Mesothelial cell of epicardium (in vitro differentiated cells): ENCODE measurements at places on chromosomes 12 and 14.

GRCh38 chr12:95074766-95075165 lies 1.3 kb upstream of the NR2C1 start:
- DNase-seq = no peak

DNA sequence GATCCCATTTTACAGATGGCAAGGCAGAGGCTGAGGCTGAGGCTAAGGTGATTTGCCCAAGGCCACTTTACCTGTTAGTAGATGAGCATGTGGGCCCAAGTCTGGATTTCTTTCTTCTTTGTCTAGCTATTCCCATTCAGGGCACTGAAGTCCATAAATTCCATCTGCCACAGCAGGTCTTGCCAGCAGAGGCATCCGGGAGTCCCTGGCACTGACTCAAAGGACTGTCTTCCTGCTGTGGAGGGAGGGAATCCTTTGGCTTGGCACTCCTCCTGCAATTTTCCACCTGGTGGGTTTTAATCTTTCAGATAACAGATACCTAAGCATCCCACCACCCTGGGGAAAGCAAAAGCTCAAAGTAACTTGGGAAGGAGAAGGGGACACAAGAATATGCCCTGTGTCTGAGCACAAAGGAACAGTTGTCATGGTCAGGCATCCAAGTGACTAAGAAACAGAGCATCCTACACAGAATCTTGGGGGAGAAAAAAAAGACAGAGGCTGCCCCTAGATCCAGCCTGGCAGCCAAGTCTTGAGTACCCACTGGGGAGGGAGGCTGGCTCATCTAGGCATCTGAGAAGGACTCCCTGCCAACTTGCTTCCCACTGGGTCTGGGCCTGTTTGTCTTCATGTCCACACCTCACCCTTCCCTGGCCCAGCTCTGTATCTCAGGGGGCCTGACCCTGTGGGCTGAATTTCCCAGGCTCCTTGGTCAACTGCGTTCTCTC lies 35.6 kb upstream of the CMKLR1 start:
- no peak for DNase-seq

- DNase-seq = no peak
These were observed 170.4 kb downstream of the DAD1 start for GRCh38 chr14:22418631-22419030.

DNA sequence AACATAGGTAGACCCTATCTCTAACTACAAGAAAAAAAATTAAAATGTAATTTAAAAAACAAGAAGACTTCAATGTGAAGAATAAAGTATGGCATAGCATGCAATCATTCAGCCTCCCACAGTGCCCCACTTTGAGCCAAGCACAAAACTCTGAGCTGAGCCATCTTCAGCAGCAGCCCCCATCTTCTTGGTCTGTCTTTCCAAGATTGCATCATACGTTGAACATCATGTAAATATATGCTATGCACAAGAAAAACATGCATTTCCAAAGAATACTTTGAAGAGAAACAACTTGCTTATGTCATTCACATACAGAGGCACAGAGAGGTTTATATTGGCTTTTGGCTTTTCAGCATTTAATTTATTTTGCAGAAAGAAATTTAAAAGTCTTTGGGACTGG lies 105.8 kb upstream of the TMPO start:
- DNase-seq = no peak

GRCh38 chr12:25558586-25558985 lies 5.5 kb upstream of the LMNTD1 start:
- no peak for DNase-seq

DNA sequence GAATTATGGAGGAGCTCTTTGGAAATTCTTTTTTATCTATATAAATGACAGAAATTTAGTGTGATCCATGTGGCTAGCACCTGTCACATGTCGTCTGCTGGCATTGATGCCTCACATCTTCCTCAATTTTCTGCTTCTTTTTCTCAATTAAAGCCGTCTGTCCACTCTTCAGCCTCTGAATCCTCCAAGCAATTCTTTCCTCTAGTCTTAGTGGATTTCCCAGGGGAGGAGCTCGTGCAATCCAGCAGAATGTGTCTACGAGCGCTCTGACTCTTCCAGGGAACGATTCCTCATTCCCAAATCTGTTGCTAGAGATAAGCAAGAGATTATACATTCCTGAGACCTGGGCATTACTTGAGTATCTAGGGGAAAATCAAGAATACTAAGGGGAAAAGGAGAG lies 176.6 kb downstream of the EMP1 start:
- no peak for DNase-seq

DNA sequence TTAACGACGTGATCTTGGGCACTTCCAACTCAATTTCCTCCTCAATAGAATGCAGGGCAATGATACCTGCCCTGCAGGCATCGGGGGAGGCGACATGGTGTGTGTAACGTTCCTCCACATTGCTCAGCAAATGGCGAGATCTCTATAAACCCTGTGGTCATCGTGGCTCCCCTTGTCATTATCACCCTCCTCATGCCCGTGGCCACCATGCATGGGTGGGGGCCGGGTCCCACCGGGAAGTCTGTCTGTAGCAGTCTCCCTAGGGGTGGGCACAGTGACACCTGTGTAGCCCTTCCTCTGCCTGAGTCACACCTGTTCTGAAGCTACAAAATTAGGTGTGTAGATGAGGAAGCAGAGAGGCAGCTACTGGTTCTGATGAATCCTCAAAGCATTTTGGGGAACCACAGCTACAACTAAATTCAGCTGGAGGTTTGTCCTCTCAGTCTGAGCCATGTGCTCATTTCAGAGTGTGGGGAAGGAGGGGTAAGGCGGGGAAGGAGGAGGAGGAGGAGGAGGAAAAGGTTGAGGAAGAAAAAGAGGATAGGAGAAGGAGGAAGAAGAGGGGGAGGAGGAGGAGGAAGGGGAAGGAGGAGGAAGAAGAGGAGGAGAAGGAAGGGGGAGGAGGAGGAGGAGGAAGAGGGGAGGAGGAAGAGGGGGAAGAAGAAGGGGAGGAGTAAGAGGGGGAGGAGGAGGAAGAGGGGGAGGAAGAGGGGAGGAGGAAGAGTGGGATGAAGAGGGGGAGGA lies 11.0 kb upstream of the CACNA2D4 start:
- no peak for DNase-seq

DNA sequence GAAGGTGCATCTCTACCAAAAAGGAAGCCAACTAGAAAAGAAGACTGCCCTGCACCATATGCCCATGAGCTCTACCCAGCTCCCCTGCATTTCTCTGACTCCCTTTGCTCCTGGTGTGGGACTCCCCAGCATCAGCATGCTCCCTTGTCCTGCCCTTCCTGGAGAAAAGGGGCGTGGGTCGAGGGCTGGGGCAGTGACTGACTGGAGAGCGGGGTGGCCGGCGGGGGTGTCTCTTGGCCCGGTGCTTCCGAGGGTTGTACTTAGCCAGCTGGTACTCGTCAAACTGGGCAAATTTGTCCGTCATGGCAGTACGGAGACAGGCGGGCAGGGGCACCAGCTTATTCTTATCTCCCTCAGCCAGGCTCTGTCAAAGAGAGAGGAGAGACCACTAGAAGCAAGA lies 9.8 kb downstream of the TEP1 start:
- no peak for DNase-seq

GRCh38 chr12:91889059-91889458 lies 256.6 kb downstream of the BTG1 start:
- no peak for DNase-seq

DNA sequence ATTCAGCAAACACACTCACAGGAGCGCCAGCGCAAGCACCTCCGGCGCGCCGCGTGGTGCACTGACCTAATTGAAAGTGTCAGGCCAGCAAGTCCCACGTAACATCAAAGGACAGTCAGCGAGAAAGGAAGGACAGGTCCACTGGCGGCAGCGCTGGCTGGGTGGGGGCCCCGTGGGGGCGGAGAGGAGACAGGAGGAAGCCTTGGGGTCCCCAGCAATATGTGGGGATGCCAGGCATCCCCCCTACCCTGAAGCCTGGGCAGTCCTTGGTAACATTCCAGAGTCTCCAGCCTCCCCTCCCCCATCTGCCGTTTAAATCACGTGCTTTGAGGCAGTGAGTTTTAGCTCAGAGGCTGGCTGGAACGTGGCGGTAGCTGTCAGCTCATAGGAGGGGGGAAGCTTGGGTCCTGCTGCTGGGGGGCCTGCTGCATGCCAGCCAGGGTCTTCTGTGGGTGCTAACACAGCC lies 159.2 kb downstream of the CALM1 start:
- DNase-seq = peak; percentile 67

DNA sequence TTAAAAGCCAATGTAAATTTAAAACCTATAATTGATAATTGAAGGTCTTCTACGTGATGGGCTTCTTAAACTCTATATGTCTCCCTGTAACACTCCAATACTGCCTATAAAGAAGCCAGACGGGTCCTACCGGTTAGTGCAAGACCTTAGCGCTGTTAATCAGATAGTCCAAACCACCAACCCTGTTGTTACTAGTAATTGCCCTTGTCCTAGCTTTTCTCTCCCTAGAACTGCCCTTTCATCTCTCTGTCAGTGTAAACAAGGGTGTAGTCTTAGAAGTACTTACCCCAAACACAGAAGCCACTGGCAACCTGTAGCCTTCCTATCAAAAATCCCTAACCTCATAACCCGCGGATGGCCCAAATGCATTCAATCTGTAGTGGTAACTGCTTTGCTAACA lies 243.0 kb upstream of the DIO3 start:
- no peak for DNase-seq

DNA sequence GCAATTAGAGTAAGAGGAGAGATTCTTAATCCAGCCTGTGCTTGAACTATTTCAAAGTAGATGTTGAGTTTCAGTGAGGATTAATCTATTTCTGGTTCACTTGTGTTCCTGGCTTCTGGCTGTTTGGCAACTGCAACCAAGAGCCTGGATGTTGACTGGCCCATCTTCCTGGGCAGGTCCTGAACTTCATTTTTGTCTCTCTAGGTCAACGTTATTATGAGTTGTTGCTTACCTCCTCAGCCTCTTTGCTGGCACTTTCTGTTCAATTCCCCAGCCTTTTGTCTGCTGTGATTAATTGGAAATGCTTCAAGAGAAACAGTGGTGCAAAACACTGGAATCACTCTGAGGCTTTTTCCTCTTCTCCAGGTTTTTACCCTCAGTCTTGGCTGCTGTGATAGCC lies 56.8 kb downstream of the TMEM132D start:
- DNase-seq = no peak

GRCh38 chr12:92446083-92446460 lies 256.7 kb upstream of the PLEKHG7 start:
- no peak for DNase-seq

DNA sequence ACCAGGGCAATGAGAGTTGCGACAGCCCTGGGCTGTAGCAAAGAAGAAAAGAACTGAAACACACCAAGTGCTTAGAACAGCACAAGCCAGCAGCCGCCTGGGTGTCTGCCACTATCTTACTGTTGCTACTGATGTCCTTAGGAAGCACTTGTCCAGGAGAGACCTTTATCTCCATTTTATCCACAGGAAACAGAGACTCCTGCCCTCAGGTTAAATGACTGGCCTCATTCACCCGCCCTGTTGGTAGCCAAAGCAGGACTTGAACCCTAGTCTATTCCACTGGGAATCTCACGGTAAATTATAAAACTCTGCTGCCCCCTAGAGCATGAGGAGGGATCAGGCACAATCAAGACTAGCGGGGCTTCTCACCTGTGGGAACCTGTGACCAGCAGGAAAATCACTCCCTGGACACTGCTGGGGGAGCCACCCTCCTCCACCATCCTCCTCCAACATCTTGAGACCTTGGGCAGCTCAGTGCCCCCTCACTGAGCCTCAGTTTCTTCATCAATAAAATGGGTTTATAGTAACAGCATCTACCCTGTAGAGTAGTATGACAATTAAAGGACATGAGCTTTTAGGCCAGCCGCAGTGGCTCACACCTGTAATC lies 20.5 kb upstream of the TESC start:
- DNase-seq = no peak
